CD14-positive monocyte (primary cell): ENCODE measurements at places on chromosomes 7 and 10.
A peak's percentile ranks its signal among the peaks of the same experiment; 100 is the strongest.

- DNase-seq: no peak
Observed at GRCh38 chr10:63528084-63528744, 7.0 kb downstream of the REEP3 start.

- no peak for DNase-seq
Observed at GRCh38 chr7:107976620-107977019, 26.3 kb downstream of the LAMB1 start.

DNA sequence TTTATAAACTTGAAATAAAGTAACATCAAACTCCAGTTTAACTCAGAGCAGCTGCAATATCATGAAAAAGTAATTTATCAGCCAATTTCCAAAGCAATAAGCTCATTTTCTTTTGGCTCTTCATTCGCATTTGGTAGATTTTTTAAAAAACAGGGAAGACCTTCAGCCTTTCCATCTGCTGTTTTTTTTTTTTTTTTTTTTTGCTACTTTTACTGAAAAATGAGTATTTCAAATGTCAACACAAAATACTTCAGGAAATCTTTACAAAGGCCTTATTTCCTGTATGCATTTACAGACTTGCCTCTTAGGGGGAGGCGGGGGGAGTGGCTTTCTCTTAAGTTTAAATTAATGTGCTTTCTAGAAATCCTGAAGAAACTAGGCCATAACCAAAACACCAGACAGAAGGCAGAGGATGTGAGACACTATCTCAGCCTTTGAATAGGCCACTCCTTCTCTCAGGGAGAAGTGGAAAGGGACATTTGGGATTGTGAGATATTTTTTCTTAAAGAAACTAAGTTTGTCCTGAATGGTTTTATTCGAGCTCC is 91.8 kb downstream of the COL28A1 start:
- no peak for DNase-seq

GRCh38 chr7:84009051-84009450 is 185.5 kb downstream of the SEMA3A start:
- no peak for DNase-seq

DNA sequence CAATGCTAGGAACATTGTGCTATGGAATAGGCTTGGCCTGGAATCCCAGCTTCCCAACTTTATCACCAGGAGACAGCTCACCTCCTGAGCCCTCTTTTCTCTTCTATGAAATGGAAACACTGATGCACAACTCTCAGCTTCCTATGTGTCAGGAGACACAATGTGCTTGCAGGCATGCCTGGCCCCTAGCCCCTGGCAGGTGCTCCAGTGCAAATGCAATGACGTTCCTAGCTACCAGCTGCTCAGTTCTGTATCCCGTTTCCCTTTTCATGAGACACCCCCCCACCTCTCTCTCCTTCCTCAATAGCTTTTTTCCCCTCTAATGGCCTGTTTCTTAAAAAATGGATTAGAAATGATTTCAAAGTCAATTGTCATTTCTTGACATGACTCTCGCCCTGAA is 30.7 kb downstream of the HABP2 start:
- no peak for DNase-seq

- DNase-seq: no peak
Observed at GRCh38 chr7:130606161-130606560, 62.4 kb downstream of the COPG2 start.

DNA sequence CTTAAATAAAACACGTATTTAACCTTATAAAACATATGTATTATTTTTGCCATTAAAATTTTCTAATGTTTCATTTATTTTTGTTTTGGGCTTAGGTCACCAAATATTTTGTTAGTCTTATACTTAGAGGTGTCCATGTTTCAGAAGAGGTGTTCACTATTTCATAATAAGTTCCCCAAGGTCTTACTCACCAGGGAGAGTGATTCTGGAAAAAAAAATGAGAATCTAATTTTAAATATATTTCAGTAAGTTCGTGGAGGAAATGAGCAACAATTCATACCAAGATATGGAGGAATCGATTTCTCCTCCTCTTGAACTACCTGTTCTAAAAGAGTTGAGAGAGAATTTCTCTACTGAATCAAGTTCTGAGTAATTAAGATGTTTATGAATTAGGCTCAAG is 271.6 kb upstream of the SLC26A5 start:
- DNase-seq: no peak

GRCh38 chr7:27030393-27031050 is 65.3 kb downstream of the HOXA1 start:
- DNase-seq: no peak

DNA sequence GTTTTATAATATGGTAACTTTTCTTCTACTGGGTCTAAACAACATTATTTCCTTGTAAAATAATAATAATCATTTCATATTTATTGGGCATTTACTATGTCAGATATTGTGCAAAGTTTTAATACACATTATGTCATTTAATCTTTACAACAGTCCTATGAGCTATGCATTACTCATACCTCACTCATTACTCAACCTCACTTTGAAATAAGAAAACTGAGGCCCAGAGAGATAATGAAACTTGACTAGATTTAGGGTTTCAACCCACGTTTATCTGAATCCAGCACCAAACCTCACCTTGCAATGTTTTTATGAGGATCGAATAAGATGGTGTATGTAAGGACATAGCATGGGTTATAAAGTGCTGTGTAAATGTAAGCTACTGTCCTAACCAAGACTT is 153.2 kb upstream of the SLC13A1 start:
- no peak for DNase-seq

DNA sequence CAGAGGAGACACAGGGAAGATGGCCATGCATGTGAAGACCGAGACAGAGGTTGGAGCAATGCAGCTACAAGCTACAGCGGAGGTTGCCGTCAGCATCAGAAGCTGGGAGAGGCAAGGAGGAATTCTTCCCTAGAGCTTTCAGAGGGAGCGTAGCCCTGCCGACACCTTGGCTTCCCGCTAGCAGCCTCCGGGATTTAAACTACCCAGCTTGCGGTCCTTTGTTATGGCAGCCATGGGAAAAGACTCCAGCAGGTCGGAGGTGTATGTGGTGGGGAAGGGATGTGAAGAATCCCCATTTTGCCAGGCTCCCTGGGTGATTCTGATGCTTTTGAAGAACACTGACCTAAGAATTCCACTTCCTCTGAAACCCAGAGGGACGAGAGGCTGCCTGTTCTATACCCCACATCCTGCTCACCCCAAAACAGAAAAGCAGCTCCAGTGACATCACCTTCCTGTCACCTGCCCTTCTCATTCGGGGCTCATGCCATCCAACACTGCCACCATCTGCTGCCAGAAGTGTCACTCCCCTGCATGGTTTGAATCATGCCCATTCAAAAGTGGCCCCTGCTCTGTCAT is 3.3 kb upstream of the SEPHS1 start:
- no peak for DNase-seq

DNA sequence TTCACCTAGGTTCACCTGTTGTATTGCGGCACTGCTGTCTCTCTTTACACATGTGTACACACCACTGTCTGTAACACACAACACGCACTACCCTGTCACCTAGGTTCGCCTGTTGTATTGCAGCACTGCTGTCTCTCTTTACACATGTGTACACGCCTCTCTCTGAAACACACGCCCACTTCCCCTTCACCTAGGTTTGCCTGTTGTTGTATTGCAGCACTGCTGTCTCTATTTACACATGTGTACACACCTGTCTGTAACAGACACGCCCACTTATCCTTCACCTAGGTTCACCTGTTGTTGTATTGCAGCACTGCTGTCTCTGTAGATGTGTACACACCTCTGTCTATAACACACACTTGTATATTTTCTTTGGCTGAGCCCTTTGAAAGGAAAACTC is 51.5 kb downstream of the WDR37 start:
- no peak for DNase-seq

- no peak for DNase-seq
Observed at GRCh38 chr10:34954142-34954541, 136.0 kb downstream of the CUL2 start.

GRCh38 chr10:4498711-4499251 is 327.2 kb upstream of the AKR1E2 start:
- DNase-seq: no peak

DNA sequence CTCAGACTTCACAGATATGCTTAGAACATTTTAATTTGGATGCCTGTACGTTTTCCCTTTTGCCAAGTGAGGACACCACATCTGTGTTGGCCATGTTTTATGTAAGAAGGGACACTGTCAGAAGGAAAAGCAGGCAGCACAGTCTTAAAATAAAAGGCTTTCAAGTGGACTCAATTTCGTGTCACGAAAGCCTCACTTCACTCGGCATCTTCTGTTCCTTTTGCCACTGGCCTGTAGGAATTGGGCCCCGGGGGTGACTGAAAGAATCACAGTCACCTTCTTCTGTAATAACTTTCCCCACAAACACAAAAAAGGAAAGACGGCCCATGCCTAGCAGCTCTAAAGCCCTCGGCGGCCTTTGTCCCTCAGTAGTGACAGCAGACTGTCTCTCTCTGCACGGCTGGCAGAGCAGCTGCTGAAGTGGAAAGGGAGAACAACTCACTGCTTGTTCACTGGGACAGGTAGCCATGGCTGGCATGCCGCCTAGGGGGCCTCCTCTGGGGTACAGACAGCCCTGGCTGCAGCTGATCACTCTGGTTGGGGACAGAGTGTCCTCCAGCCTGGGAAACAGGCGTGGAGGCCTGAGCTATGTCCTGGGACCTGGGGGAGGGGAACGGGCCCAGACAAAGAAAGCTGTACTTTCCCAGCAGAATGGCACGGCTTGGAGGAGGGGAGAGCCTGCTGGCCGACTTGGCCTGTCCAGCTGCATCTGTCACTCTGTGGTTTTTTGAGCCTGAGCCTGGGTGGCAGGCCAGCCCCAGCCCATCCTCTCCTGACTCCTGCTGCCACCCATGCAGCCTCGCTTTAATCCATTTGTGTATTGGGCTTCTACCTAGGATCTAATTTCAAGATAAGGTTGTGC is 4.4 kb downstream of the RASSF4 start:
- DNase-seq: peak; percentile 68

- DNase-seq: peak; percentile 6
Observed at GRCh38 chr7:91852263-91852741, 28.2 kb downstream of the MTERF1 start.

DNA sequence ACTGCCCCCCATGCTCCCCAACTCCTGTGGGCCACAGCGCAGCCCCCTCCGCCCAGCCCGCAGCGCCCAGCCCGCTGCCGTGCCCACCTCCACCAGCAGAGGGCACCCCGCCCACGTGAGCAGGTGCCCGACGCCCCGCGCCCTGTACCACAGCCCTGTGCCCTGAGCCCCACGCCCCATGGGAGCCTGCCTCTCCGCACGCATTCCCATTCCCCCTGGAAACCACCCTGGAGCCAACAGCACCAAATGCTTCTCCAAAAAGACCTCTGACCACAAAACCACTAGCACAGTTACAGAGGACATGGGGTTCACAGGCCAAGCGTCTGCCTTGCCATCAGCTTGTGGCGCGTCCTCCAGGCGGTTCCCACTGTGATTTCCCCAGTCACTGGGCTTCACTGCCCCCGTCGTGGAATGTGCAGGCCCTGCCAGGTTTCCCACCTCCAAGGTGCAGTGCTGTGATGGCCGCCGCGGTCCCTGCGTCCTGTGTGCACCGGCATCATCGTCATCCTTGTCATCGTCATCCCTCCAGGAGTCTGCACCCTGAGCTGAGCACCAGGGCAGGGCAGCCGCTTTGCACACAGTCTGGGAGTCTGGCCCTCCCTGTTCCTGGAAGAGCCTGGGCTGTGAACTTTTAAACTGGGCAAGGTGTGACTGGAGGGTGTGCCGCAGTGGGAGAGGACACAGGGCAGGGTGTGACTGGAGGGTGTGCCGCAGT is 61.7 kb downstream of the PWWP2B start:
- peak; percentile 71 for DNase-seq
